ENCODE measurements at places on chromosomes 3 and 15.

DNA sequence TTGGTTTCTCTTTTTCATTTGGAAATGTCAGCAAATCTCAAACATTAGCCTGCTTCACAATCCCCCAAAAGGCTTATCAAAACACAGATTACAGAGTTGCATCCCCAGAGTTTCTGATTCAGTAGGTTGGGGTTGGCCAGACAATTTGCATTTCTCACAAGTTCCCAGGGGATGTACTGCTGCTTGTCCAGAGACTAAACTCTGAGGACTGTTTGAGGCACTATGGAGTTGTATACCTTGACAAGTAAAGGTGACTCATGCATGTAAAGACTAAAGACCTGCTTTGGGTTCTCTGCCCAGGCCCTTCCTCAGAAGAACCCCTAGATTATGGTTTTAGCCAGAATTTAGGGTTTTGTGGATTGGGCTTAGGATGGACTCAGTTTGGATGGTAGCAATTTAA, 151.1 kb upstream of the ARHGEF26 start:
- DNase-seq: peak; percentile 46

DNA sequence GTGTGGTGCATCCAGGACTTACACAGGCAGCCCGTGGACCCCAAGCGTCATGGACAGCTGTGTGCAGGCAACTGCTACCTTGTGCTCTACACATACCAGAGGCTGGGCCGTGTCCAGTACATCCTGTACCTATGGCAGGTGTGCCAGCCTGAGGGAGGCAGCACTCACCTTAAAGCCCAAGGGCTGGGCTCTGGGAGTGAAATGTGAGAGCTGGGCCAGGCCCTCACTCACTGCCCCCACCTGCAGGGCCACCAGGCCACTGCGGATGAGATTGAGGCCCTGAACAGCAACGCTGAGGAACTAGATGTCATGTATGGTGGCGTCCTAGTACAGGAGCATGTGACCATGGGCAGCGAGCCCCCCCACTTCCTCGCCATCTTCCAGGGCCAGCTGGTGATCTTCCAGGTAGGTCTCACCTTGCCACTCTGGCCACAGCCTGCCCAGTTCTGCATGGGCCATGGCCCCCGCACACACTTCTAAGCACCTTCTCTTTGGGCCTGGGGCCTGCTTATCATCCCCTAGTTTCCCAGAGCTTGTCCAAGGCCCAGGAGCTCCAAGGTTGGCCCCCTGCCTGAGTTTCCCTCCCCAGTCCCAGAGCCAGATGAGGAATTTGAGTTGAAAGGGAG, 11.0 kb downstream of the VILL start:
- DNase-seq: no peak

DNA sequence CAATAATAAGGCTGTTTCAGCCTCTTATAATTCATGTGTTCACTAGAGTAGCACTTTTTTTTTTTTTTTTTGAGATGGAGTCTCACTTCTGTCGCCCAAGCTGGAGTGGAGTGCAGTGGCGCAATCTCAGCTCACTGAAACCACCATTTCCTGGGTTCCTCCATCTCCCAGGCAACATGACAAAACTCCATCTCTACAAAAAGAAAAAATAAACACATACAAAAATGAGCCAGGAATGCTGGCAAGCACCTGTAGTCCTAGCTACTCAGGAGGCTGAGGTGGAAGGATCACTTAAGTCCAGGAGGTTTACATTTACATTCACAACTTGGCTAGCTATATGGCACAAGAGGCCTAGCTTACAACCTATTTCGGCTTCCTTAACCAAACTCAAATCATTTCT, 6.8 kb downstream of the USP4 start:
- DNase-seq: no peak

- no peak for DNase-seq
Measured at GRCh38 chr3:9769012-9769411, 735 bp downstream of the CAMK1 start.

GRCh38 chr15:75673426-75674235, 25.9 kb downstream of the SNX33 start:
- DNase-seq: peak; percentile 64

GRCh38 chr3:71724171-71724453, 1.1 kb downstream of the EIF4E3 start:
- no peak for DNase-seq

DNA sequence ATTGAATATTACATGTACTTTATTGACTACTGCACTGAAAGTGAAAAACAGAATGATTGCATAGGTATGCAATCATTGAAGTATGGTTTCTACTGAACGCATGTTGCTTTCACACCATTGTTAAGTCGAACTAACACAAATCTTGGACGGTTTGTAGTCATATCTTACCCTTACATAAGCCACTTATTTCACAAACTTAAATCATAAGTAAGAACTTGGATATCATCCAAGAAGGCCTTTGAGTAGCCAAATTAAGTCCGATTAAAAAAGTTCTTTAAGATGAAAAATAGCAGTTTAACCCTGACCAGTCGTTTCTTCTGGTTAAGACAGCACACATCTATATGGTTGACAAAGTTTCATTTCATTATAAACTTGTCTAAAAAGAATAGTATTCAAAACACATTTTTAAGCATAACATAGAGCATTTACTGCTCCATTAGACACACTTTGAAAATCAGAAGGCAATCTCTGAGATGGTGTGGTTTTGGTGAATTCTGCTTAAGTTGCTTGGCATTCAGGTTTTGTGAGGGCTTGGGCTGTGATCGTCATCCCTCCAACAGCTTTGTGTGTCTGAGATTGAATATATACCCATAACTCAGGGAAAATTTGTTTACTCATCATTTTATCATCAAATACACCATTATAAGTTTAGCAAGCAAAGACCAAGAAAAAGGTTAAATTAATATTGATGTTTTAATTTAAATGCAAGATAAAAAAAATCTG, 92.2 kb downstream of the NFKBIZ start:
- DNase-seq: peak; percentile 52

- DNase-seq: no peak
Measured at GRCh38 chr3:135268941-135269532, 474.0 kb downstream of the EPHB1 start.

GRCh38 chr3:170469151-170470062, 50.7 kb downstream of the CLDN11 start:
- peak; percentile 15 for DNase-seq

DNA sequence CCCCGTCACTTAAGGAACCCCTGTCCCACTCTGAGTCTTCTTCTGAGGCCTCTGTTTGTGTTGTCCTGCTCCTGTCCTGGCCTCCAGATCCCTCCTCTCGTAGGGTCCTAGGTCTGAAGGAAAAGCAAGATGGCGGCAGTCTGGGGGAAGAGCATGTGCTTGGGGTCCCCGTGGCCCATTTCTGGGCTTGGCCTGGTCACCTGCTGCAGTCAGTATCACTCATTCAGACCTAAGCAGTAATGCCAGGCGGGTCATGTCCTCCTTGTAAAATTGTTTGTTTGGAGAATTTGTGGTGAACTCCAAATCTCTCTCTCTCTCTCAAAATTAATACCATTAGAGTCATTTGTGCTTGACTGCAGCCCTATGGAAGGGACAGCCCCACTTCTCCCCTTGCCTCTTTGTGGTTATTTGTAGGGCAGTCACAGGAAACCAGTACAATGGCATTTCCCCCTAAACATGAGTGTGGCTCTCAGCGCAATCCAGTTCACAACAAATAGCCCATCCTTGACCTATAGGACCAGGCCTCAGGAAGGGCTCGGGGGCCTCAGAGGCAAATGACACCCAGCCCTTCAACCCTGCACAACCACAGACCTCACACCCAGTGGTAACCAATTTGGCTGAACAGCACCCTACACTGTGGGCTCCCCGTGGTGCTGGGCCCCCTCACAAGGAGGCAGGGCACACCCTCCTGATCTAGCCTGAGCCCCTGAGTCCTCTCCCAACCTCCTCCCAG, 173.5 kb downstream of the OR4M2 start:
- DNase-seq: no peak

DNA sequence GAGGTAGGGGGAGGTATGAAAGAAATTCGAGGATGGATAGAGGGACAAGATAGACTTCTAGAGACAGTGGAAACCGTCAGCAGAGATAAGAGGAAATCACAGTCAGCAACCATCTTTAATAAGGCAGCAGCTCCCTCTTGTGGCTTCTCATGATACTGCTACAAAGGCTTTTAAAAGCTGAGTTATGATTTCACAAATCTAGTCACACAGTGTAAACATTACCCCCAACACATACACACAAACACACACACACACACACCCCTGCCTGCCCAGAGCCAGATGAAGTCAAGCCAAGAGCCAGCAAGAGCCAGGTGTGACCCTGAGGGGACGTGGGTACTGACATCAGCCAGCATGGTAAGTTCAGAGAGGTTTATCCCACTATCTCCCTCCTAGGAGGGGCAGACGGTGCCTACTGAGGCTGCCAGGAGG, 18.9 kb upstream of the TGM5 start:
- peak; percentile 71 for DNase-seq

GRCh38 chr15:86080302-86080701, 631 bp downstream of the AGBL1 start:
- DNase-seq: no peak

GRCh38 chr15:60396560-60396957, 1.2 kb downstream of the ANXA2 start:
- DNase-seq: no peak

GRCh38 chr3:16545413-16546185, 32.1 kb upstream of the RFTN1 start:
- no peak for DNase-seq

- DNase-seq: no peak
Measured at GRCh38 chr15:41851167-41851523, 12.5 kb downstream of the PLA2G4B start.

DNA sequence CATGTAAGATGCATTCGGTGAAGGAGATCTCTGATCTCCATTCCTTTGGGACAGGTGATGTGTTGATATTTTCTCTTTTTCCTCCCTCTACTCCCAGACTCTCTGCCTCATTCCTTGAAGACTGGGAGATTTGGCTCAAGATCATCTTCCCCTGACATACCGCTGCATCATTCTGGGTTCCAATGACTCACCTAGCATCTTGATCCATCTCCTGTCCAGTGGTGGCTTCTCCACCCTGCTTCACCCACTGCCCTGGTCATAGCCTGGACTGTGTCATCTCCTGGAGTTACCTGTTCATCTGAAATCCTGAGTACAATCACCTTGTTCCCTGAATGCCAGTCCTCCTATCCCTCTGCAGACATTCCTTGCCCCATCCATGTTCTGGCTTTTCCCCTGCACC, 57.4 kb upstream of the TRAK1 start:
- no peak for DNase-seq

DNA sequence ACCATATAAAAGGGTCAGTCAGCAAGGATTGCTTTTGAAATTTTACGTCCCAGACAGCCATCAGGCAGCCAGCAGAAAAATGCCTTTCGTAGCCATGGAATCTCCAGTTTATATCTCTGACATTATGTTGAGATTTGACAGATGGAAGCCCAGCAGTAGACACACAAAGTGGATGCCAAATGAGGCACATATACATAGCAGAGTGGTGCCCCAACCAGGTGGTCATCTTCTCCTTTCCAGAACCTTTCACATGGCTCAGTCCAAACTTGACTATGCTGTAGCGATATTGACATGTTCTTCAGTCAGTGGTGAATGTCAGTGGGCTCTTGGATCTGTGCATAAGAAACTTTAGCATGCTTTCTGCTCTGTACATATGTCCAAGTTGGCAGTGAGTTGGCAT, 123.3 kb upstream of the GBE1 start:
- DNase-seq: no peak

DNA sequence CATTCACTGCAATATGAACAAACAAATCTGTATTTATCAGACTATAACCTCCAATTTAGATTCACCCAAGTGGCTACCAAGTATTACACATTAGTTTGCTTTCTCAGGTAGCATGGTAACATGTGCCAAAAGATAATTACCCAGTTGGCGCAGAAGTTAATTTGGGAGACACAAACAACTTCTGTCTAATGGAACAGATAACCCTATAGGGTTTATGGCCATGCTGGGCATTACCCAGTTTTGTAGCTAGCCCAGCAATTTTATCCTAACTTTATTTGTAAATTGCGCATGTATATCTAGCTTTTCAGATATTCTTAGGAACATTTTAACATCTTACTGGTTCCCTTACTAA, 780 bp downstream of the RPL22L1 start:
- DNase-seq: no peak

GRCh38 chr3:191987831-191988350, 526.9 kb downstream of the PYDC2 start:
- DNase-seq: no peak

GRCh38 chr15:53843166-53843565, 83.7 kb upstream of the WDR72 start:
- DNase-seq: no peak
